ENCODE measurements at places on chromosomes 3 and 15.
A peak's percentile ranks its signal among the peaks of the same experiment; 100 is the strongest.

- no peak for DNase-seq
These were observed 390.4 kb downstream of the ZBTB20 start for GRCh38 chr3:114756506-114757279.

- no peak for DNase-seq
These were observed 59.1 kb downstream of the THRB start for GRCh38 chr3:24435584-24435983.

- DNase-seq: peak; percentile 15
These were observed 165.1 kb downstream of the PPM1L start for GRCh38 chr3:160921020-160921635.

- no peak for DNase-seq
These were observed 21.2 kb downstream of the CRTC3 start for GRCh38 chr15:90550919-90551318.

DNA sequence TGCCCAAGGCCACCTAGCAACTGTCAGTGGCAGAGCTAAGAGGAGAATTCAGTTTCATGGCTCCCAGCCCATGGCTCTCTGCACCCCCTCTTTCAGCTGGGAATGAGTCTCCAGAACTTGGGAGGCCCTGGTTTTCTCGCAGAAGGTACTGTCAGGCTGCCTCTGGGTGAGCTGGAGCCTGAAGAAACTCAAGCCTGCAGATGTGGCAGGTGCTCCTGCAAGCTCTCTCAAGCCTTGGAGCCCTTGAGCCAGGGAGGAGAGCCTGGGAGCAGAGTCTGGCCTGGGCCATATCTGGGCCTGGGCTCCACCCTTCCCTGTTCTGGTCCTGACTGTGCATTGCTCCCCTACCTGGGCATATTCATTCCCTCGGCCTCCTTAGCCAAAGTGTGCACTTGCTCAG lies 74.4 kb upstream of the TLE3 start:
- no peak for DNase-seq

DNA sequence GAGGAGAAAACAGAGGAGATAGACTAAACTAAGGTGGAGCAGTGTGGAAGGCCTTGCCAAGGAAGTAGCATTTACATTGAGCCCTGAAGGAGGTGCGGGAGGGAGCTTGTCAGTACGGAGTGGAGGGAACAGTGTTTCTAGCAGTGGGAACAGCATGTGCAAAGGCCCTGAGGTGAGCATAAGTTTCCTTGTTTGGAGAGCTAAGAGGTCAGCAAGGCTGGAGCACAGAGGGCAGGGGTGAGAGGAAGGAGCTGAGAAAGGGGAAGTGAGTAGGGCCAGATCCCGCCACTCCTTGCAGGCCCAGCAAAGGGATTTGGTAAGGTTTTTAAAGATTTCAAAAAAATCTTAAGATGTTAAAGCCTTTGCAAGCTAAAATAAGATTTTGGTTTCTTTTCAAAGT lies 70.1 kb downstream of the HMCES start:
- no peak for DNase-seq

DNA sequence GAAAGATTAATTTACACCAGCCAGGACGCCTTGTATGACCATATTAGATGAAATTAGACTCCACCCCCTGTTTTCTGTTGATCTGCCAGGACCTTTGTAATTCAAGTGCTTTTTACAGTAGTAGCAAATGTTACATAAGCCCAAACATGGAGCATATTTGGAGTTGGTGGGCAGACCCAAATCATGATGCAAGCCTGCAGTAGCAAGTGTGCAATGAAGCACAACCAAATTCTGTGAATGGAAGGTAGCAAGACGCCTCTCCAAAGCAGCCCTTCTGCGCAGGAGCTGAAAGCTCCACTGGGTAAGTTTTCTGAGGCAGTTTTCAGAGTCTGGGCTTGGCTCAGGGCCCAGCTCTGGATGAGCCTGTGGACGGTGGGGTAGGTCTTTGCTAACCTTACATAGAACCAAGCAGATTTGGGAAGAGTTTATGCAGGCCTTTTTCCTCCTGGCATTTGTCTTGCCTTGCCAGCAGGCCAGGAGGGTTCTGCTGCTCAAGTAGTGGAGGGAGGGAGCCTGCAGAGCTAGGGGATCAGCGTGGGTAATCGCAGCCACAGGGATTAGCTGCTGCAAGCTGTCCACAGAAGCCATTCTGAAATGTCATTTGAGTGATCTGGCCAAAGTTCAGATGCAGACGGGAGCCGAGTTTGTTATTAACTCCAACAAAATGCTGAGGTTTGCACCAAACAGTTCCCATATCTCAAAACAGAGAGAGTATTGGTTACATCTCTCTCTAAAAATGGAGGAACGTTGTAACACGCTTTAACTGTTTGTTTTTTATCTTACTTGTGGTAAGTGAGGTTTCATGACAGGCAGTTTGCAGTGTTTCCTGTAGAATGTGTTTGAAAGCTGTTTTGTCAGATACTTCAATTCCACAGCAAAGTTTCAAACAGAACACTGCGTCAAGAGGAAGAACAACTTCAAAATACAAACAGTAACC lies 55.4 kb downstream of the PSMD6 start:
- DNase-seq: no peak

DNA sequence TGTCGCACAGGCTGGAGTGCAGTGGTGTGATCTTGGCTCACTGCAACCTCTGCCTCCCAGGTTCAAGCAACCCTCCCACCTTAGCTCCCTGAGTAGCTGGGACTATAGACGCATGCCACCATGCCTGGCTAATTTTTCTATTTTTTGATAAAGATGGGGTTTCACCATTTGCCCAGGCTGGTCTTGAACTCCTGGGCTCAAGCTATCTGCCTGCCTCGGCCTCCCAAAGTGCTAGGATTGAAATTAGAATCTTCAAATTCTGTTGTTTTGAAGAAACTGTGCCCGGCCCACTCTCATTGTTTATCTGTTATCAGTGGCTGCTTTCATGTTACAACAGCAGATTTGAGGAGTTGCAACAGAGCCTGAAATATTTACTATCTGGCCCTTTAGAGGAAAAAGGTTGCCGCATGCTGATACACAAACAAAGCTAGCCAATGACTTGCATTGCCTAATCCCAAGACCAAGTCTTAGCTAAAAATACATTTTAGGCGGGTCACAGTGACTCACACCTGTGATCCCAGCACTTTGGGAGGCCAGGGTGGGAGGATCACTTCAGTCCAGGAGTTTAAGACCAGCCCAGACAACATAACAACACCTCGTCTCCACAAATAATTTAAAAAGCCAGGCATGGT lies 43.2 kb upstream of the PPP4R2 start:
- no peak for DNase-seq

GRCh38 chr3:124033360-124034015 lies 41.6 kb upstream of the ROPN1 start:
- DNase-seq: no peak

DNA sequence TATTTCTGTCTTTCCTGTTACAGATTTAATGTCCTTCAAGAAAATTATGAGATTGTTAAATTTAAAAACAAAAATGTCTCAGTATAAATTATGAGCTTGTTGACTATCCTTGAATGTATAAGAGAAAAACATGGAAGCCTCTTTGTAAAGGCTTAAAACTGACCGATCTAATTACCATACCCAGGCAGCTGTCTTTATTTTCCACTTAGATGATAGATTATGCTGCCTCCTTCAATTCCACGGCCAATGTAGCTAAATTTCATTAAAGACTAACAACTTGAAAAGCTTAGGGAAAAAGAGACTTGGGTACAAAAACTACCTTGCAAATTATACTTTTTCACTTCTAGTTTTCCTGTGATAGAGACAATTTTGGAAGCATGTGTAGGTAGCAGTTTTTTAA lies 88.3 kb downstream of the ATP10A start:
- no peak for DNase-seq

DNA sequence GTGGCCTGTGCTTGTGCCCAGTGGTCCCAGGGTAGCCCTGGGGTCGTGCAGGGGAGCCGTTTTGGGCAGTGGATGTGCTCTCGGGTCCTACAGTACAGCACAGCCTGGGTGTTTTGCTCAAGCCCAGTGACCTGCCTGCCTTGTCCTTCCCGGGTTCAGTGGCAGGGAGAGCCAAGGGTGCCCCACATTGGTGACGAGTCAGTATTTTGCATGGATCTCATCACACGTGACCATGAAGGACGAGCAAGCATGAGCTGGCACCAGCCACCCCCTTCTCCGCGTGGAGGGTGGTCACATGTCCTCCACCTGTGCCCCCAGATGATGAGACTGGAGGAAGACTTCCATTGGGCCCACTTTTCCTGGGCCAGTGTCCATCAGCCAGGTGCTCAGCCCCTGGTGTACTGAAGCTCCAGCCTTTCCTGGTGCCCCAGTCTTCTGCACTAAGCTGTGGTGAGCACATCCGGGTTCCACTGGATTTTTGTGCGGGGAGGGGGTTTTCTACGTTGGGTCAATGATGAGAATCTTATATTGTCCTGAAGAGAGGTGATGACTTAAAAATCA lies 197.5 kb downstream of the UBE3A start:
- DNase-seq: no peak

DNA sequence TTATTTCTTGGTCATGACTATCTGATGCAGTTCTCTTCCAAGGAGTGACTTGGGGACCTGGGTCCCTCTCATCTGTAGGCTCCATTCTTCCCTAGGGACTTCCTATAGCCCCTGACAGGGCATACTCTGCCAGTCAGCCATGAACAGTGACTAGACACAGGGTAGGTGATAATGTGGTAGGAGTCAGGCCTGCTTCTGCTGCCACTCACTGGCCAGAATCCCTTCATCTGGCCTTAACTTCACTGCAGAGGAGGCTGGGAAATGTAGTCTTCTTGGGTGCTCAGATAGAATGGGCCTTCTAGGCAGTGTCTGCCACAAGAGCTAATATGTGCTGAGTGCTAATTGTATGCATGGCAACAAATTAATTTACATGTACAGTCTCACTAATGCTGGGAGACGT lies 84.5 kb downstream of the CACNA2D3 start:
- DNase-seq: no peak

DNA sequence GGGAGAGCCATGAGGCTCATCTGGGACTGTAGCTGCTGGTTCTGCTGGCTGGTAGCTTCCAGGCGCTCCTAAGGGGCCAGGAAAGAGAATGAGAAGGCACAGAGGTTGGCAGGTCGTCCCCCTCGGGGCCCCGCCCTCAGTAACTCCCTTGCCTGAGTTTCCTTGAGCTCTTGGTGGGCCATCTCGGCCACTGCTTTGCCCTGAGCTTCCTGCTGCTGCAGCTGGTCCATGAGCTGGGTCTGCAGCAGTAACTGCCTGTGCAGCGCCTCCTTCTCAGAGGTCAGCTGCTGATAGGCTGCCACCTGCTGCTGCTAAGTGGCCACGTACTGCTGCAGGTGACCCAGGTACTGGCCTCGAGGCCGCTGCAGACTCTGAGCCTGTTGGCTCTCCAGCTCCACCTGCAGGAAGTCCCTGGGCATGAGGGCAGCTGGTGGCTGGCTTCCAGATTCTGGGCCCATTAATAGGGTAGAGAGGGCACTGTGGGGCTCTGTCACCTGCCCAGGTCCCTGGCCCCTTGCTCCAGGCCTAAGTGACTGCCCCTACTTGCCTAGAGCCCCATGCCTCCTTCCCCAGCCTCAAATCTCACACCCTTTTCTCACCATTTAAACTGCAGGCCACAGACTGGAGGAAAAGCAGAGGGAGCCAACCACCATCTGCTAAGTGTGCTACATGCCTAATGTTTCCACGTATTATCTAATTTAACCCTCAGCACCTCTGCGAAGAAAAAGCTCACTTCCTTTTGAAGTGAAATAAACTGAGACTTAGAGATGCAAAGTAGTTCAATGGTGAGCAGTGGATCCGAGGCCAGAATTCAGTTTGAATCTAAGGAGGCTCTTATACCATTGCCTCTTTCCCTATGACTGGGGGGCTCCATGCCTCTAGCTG lies 10.8 kb upstream of the VPS33B start:
- peak; percentile 31 for DNase-seq

DNA sequence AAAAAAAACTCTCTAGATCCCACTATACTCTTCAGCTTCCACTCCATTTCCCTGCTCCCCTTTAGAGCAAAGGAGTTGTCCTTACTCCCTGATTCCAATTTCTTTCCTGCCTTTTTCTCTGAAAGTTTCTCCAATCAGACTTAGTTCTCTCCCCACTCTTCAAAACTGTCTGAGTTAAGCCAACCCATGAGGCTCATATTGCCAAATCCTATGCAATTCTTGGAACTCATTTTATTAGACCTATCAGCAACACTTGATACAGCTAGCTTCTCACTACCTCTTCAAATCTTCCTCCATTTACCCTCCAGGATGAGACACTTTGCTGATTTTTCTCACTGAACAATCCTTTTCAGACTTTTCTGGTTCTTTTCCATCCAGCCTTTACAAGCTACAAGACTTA lies 233.1 kb downstream of the THRB start:
- DNase-seq: no peak

DNA sequence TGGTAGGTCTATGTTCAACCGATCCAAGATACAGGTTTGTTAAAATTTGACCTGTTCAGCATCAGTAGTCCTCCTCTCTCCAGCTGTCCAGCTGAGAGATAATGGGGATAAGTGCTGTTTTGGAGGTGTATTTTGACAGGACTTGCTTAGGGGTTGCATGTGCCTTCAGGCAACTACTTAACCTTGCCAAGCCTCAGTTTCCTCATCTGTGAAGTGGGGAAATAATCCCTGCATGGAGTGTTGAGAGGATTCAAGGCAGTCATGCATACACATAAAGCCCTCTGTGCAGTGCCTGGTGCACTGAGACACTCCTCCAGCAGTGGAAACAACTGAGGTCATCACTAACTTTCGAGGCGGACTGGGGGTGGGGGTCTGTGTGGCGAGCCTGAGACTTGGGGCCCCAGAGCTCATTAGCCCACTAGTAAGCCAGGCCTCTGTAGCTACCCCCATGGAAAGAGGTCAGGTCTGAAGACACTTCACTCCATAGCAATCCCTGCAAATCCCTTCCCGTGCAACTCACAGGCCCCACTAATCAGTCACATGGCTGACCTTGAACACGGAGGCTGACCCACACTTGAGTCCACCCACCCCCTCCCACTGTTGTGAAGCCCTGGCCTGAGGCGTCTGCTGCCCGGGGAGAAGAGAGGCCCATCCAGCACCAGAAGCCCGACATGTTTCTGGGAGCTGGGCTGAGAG lies 25.9 kb upstream of the SLC6A6 start:
- DNase-seq: no peak

DNA sequence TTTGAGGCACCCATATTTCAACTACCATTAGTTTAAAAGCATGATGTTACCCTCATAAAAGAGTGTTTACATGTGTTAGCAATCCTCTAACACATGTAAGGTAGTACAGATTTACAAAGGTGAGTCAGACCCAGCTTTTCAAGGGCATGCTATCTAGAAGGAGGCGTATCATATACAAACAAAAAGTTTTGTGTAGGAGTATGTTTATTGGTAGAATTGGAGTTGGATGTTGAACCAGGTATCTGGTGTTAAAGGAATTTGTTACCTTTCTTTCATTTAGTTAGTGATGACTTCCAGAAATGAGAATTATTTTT lies 2.4 kb downstream of the HACD3 start:
- DNase-seq: no peak

All from neural crest cell (in vitro differentiated cells).